ENCODE measurements at places on chromosomes 3 and 15.

- peak; percentile 85 for DNase-seq
Observed at GRCh38 chr15:67720556-67721175, 104.6 kb upstream of the SKOR1 start.

DNA sequence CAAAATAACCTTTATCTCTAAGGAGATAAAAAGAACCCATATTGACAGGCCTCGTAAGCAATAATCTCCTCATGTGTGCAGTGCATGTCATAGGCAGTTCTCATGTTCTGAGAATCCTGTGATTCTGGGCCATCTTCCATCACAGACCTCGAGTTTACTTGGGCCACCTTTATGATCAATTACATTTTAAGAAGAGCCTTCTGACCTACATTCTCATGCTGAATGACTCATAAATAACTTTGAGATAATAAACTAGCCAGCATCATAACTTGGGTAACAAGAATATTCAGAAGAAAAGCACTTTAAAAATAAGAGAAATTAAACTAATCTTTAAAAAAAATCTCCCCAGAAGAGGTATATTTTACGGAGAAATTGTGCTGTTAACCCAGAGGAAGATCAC is 310.7 kb upstream of the ZNF717 start:
- no peak for DNase-seq

DNA sequence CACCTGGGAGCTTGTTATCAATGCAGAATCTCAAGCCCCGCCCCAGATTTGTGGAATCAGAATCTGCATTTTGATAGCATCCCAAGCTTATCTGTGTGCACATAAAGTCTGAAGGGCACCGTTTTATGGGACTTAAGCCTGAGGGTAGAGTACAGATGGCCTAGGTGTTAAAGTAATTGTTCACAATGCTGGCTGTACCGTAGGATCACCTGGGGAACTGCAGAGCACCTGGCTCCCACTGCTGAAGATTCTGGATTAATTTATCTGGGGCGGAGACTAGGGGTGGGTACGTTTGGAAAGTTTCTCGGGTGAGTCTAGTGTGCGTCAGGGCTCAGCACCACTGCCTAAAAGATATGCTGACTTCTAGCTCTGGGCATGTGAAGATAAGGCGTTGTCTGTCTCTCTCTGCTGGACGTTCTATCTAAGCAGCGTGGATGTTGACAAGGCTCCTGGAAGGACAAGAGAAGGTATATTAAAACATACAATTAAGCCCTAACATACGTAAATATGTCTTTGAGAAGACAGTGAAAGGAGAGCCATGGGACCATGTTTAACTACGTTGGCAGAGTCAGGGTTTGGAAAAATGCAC is 63.2 kb upstream of the RASGRP1 start:
- peak; percentile 59 for DNase-seq

DNA sequence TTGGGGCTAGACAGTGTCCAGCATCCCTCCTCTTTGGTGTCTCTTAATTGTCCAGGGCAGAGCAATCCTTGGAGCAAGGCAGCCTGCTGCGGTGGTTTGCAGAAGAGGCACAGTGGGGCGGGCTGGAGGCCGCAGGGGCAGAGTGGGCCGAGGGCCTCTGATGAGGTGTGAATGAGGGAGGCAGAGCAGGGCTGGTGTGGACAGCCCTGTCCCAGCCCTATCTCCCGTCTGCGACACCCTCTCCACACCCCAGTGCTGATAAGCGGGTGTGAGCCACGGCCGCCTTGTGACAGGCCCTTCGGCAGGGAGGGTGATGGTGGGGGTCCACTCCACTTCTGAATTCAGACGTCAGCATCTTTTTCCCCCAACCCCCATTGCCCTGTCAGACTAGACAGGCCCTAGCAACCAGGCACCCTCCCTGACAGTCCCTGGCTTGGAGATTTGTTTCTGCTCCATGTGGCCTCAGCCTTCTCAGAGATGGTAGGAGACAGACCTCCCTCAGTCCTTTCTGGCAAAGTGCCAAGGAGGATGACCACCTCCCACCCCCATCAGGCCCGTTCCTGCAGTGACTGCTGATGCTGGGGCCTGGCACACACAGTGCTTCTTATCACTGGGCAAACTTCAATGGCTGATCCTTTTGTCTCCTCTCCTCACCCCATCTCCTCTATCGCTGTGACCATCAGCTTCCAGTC is 37.3 kb downstream of the EXOG start:
- no peak for DNase-seq
